Stimulated activated CD4-positive, alpha-beta T cell treated with anti-CD3 and anti-CD28 coated beads, Interleukin-15, amount 100 ng/mL, for 1 hour (primary cell): ENCODE measurements at places on chromosomes 3 and 15.

GRCh38 chr3:188192034-188192433 lies 38.1 kb downstream of the LPP start:
- DNase-seq, result no peak

- DNase-seq, result no peak
Measured at GRCh38 chr15:70437089-70437488, 326.3 kb downstream of the UACA start.

- DNase-seq, result no peak
Measured at GRCh38 chr3:133832802-133833144, 27.2 kb downstream of the SRPRB start.

GRCh38 chr15:89383365-89384175 lies 48.9 kb upstream of the POLG start:
- DNase-seq, result no peak

GRCh38 chr3:188242436-188243123 lies 88.6 kb downstream of the LPP start:
- no peak for DNase-seq

- no peak for DNase-seq
Measured at GRCh38 chr3:196585044-196585757, 16.7 kb downstream of the FBXO45 start.

GRCh38 chr3:129320261-129320660 lies 41.6 kb downstream of the HMCES start:
- no peak for DNase-seq

GRCh38 chr3:178480795-178481194 lies 55.4 kb upstream of the KCNMB2 start:
- no peak for DNase-seq

- DNase-seq, result no peak
Measured at GRCh38 chr15:42148808-42149492, 7.5 kb downstream of the PLA2G4F start.

GRCh38 chr15:48544778-48545177 lies 100.7 kb downstream of the FBN1 start:
- DNase-seq, result no peak

DNA sequence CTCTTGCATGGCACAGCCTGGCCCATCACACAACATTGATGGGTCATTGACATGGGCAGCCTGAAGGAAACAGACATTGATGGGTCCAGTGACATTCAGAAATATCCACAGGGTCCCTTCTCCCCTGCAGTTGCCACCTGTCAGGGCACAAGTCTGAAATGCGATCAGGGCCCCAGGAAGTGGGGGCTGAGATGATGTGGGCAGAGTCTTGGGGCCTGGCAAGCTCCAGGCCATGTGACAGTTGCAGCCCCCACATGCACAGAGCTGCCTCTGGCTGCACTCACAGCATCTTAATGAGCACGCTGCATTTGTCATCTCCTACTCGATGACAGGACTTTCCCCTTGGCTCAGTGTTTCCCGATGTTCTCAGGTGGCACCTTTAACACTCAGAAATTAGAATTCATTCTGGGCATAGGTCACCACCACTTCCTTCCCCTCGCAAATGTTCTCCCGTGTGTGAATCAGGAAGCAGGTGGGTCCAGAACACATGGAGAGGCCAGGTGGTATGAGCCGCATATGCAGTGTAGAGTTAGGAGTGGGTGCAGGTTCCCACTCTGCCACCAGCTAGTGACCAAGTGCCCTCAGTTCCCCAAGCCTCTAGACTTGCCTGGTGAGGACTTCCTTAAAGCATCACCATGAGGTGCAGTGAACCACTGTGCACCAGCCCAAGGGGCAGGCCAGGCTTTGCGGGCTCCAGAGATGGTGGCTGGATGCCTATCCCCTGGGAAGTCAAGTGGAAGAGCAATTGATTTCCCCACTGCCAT lies 1.6 kb upstream of the TXNRD3 start:
- DNase-seq, result no peak

- DNase-seq, result no peak
Measured at GRCh38 chr15:100614918-100615317, 12.5 kb downstream of the ASB7 start.

GRCh38 chr3:40169983-40170382 lies 139.5 kb upstream of the EIF1B start:
- DNase-seq, result no peak
